ENCODE measurements at places on chromosomes 6 and 20.

DNA sequence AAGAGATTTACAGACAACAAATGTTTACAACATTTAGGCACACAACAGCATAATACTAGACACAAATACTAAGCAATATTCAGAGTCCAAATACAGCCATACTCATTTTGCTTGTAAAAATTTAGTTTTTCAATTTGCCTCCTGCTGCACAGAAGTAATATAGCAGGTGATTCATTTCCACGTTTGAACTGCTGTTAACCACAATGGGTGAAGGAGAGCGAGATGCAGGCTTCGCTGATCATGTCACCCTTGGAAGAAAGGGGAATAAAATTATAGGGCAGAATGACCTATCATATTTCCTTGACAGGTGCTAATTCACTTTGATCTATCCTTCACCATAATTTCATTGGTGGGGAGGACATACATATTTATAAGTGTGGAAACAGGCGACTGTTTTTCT lies 643.8 kb upstream of the AGPAT4 start:
- peak; percentile 38 for DNase-seq

- DNase-seq: no peak
Observed at GRCh38 chr6:78578430-78578829, 288.9 kb upstream of the IRAK1BP1 start.

- peak; percentile 65 for DNase-seq
Observed at GRCh38 chr20:32484958-32485769, 100.0 kb downstream of the NOL4L start.

DNA sequence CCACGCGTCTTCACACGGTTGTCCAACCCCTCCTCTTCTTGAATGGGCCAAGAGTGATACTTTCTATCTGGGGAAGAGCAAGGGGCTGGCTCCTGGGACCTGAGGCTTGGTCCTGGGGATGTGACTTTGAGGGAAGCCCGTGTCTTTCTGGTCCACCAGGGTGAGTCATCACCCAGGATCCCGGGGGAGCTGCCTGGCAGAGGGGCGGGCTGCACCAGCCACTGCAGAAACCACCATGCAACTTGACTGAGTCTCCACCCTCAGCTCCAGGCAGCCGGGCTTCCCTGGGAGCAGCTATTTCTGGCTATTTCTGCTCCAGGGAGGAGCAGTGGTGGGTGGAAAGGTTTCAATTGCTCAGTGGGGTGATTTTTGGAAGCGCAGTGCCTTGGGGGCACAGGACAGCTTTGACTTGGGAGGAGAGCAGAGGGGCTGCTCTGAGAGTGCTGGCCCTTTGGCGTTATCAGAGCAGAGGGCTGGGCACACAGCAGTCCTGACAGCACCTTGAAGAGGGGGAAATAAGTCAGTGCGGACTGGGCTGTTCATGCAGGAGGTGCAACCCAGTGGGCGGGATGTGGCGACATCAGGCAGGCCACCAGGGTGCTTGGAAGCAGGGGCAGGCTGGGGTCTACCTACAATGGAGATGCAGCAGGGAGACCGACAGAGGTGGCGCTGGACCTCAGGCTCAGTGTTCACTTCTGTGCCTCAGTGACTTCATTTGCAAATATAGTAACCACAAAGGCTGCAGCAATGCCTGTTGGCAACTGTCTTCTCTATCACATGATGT lies 45.1 kb upstream of the FAM83D start:
- no peak for DNase-seq

DNA sequence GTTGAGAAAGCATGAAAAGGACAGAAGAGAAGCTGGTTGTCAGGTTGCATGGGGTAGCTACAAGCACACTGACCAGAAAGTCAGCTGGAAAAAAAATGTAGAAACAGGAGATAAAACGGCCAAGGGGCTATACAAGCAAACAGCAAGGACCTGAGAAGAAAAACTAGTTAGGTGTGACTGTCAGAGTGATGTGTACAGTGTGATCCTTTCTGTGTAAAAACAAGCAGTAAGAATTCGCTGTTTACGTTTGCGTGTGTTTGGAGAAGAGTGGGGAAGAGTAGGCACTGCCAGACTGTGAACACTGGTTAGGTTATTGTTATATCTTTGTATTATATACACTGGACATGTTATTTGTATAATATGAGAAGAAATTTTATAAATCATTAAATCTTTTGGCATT lies 28.1 kb downstream of the PTPN1 start:
- no peak for DNase-seq

GRCh38 chr6:1281746-1282145 lies 30.2 kb upstream of the FOXQ1 start:
- no peak for DNase-seq

Data from COR-L47 (cell line).